ENCODE measurements at places on chromosomes 4 and X. TPM values are rescaled to one million over a fixed set of nuclear protein-coding genes. Genes with fewer than 3 reads are reported as not detected.

MAGEA9B gene
- total RNA-seq = not detected

ETDA gene
- not detected for total RNA-seq

IL3RA gene
- 0.44 TPM for total RNA-seq

NXF2B gene
- not detected for total RNA-seq

BRS3 gene
- not detected for total RNA-seq

- H3K27me3 ChIP-seq = no peaks in the 10 kb centered on the region
- no peak overlapping the region for H3K4me3 ChIP-seq
- H3K36me3 ChIP-seq = no peaks in the 10 kb centered on the region
- H3K27ac ChIP-seq = no peak overlapping the region
- peaks cover 26% of the 10 kb centered on the region for H3K4me1 ChIP-seq
These were observed 65.0 kb upstream of the STS start for GRCh38 chrX:7082556-7082955.

- H3K27ac ChIP-seq = no peak overlapping the region
- H3K27me3 ChIP-seq = no peaks in the 10 kb centered on the region
- H3K4me3 ChIP-seq = no peak overlapping the region
- no peaks in the 10 kb centered on the region for H3K36me3 ChIP-seq
- DNase-seq = no peak
These were observed 169.3 kb downstream of the CHIC2 start for GRCh38 chr4:53895137-53895536.

DNA sequence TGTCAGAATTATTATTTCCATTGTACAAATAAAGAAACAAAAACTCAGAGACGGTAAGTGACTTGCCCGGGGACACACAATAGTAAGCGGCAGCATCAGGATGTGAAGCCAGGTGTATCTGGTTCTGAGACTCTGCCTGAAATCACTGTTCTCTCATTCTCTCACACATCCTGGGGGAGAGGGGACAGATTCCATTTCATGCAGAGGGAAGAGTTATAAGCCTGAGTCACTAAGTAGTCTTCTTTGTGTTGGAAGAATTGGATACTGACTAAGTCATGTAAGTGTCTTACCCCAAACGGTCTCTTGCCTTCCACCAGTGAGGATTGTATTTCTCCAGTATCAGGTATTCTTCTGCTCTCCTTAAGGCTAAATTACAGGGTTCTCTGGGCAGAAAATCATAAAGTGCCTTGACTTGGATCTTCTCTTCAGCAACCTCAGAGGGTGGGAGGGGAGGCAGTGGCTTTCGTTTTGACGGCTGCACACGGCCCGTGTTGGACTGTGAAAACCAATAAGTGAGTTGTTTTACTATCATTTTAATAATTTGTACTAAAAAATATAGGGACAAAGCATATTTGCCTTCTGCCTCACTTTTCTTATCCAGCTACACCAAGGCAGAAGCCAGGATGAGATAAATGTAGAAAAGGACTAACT is 21.9 kb downstream of the TXK start:
- no peak for DNase-seq
- H3K27ac ChIP-seq = no peak overlapping the region
- H3K27me3 ChIP-seq = no peaks in the 10 kb centered on the region
- H3K4me1 ChIP-seq = peaks cover 29% of the 10 kb centered on the region
- no peak overlapping the region for H3K4me3 ChIP-seq
